ENCODE measurements at places on chromosomes 2 and 18.

GRCh38 chr2:23595601-23596251, 210.7 kb downstream of the KLHL29 start:
- no peak for DNase-seq

DNA sequence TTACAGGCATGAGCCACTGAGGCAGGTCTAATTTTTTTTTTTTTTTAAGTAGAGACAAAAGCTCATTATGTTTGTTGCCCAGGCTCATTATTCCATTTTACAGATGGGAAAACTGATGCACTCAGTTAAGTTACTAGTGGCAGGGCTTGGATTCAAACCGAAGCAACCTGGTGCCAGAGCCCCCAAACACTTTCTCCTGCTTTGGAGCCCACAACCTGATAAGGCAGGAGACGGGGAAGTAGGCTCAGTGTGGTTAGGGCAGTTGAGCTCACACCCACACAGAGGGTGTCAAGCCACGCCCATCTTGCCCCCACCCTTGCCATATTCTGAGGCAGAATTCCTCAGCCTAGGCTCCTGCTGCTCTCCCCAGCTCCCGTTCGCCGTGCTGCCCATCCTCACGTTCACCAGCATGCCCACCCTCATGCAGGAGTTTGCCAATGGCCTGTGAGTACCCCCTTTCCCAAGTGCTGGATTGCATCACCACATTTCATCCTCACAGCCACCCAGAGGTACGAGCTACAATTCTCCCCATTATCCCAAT, 5.8 kb upstream of the CTDSP1 start:
- peak; percentile 65 for DNase-seq

DNA sequence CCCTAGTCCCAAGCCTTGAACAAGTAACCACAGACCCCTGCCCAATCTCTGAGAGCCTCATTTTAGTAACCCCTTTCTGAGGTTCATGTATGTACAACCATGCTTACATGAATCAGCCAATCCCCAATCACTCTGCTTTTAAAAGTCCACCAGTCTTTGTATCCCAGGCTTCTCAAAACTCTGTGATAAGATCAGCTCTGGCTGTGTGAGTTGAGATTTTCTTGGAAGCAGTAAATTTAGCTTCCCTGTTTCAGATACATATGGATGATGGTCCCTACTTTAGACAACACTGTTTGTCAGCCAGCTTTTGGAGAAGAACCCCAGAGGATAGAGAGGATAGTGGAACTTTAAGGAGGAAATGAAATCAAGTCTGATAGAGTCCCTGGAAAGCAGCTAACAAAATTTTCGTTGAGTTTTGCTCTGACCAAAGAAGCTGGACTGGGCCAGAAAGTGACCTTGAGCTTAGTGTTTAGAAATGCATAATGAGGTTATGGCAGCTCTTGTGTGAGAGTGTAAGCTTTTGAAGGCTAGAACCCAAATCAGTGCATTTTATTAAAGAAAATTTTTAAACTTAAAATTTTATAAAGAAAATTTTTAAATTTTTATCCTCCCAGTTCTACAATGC, 3.7 kb downstream of the ADNP2 start:
- DNase-seq = no peak

GRCh38 chr2:11370377-11371091, 26.1 kb upstream of the ROCK2 start:
- no peak for DNase-seq

- DNase-seq = peak; percentile 69
Measured at GRCh38 chr2:201237486-201238123, 22.7 kb upstream of the CASP8 start.

DNA sequence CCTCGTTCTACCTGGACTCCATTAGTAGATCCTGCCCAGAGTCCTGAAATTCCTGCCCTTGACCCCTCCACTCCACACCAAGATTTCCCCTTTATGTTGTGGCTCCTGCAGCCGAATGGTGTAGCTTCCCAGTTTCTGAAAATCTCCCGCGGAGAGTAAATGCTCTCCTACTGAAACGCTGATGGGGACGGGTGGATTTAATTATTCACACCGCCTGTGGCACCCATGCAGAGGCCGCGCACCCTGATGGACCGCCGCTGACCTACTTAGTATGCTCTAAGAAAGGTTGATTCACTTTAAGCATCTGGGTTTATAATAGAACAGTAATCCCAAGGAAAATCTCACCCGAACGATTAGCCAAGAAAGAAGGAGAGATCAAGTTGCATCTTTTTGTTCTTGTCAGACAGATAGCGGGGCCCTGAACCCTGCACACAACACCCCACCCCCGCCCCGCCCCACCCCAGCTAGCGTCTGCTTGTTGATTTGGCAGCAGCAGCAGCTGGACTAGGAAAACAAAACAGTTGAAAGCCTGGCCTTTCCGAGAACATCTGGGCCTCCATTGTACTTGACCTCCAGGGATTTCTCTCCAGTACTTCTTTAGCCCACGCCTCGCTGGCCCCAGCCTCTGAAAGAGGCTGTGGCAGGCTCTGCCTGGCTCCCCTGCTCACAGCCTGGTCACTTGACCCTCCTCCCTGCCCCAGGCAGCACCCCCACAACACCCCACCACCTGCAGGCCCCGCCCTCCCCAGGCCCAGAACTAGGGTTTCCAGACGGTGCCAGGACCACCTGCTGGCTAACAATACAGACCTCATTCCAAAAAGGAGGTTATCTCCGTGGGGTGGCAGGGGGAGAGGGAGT, 53.6 kb downstream of the DPYSL5 start:
- no peak for DNase-seq

DNA sequence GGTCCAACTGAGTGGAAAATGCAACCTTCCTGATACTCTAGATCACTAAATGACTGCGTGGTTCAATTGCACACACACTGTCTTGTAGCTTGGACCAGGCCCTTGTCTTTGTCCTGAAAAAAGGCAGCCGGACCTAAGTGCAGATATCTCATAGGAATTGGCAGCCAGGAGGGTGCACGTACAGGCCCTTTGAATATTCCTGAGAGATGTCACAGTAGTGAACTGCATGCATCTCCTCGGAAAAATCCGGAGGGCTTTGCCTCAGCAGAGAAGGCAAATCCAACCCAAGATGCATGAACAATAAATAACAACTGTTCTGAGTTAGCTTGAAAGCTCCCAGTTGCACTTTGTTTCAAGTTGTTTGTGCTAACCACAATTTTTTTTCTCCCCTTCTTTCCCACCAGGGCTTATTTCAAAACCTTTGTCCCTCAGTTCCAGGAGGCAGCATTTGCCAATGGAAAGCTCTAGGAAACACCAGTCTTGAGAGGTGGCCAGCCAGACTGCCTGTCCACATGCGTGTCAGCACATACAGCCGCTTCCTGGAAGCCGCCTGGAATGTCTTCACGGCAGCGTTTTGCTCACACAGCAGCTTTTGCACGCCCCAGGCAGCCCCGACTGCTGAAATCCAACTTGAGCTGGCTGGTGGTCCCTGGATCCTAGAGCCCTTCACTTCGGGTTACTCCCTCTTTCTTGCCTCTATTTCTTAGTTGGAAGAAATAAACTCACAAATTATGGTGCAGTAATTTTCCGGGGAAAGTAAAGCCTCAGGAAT, 54.4 kb upstream of the FOSL2 start:
- no peak for DNase-seq

DNA sequence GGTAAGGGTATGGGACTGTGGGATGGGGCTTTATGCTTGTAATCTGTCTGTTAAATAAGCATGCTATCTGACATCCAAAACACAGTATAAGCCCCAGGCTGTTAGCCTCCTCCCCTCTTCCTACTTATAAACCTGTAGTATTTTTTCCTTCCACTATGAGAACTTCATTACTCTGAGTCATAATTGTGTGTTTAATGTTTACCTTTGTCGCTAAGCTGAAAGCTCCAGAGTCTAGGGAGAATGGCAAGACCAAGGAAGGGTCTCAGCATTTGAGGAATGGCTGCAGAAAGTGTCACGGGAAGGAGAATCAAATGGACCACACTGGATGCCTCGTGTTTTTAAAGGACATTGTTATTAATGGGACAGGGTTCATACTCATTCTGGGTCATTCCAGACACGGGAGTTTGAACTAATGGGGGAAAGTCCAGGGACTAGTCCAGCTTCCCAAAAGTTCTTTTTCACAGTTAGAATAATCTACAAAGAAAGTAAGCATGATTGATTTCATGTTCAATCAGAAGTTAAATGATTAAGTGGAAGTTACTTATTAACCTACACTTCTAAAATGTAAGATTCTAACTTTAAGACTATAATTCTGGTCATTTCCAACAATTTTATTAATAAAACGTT, 292.2 kb downstream of the AFF3 start:
- DNase-seq = no peak

GRCh38 chr2:106638043-106638442, 150.9 kb downstream of the CD8B2 start:
- peak; percentile 64 for DNase-seq

DNA sequence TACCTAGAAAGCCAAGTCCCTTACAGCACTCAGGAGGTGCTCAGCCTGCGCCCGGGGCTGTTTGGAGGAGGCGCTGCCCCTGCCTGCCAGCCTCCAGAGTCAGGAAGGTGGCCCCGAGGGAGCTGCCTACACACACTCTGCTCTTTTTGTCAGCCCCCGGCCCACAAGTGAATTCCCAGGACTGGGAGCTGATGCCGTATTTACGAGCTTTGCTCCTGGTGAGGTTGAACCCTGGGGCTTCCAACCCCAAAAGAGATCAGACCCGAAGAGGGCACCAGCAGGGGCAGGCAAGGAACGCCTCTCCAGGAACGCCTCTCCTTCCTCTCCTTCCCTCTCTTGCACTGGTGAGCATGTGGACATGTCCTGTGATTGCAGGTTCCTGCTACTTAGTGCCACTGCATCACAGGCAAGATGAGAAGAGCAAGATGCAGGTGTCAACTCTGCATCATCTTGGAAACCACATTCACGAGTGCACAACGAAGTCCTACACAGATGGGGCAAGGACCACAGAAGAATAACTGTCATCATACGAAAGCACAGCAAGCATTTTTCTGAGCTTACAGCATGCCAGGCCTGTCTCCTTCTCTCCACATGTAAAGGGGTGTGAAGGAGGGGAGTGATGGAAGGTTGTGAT, 126.7 kb downstream of the NDUFA10 start:
- DNase-seq = no peak

- DNase-seq = no peak
Measured at GRCh38 chr18:79814373-79814772, 16.6 kb downstream of the KCNG2 start.

DNA sequence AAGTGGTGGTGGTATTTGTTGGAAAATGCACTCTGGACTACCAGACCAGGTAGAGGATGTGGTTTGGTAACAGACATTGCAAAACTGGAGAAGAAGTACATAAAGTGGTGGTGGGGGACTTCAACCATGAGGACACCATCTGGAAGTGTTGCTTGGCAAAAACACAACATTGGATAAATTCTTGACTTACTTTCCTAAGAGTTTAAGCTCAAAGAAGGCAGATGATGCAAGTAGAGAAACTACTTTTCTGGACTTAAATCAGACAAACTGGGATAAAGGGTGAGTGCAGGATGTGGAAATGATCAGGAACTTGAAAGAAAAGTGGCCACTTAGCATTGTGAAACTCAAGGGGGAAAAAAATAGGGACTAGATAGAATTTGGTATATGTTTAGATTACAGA, 487.4 kb downstream of the ZEB2 start:
- no peak for DNase-seq

DNA sequence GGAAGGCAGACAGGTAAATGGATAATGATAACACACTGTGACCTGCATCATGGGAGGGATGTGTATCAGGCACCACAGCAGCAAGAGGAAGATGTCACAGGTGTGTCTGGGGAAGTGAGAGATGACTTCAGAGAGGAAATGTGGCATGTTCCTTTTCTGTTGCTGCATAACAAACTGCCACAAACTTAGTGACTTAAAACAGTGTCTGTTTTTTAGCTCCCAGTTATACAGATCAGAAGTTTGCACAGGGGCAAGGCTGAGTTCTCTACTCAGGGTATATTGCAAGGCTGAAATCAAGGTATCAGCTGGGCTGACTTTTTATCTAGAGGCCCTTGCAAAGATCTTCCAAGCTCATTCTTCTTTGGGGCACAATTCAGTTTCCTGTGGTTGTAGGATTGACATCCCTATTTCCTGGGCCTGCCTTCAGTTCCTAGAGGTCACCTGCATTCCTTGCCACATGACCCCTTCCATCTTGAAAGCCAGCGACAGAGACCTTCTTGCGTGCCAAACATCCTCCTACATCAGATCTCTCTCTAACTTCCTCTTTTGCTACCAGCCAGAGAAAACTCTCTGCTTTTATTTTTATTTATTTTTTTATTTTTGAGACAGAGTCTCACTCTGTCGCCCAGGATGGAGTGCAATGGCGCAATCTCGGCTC, 2.1 kb upstream of the MAP3K2 start:
- DNase-seq = peak; percentile 44

GRCh38 chr2:105573910-105574655, 170.6 kb upstream of the NCK2 start:
- no peak for DNase-seq

GRCh38 chr2:108301558-108301957, 12.9 kb downstream of the SULT1C2 start:
- no peak for DNase-seq

DNA sequence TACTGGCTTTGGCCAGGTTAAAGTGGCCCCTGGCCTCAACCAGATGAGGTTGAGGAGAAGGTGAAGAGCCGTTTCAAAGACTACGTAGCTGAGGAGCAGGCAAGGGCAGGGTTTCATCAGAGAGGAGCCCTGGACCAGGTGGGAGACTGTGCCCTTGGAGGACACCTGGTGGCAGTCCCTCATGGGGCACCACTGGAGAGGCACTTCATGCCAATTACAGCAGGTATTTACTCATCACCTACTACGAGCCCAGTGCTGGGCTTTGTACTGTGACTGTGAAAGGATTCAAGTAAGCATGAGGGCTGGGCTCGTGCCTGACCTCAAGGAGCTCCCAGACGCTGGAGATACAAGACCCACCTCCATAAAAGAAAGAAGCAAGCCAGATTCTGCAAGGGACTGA, 37.6 kb downstream of the SMAD7 start:
- DNase-seq = no peak

GRCh38 chr2:209772290-209772685, 656 bp downstream of the UNC80 start:
- no peak for DNase-seq

- no peak for DNase-seq
Measured at GRCh38 chr2:221254299-221254698, 317.8 kb downstream of the EPHA4 start.

DNA sequence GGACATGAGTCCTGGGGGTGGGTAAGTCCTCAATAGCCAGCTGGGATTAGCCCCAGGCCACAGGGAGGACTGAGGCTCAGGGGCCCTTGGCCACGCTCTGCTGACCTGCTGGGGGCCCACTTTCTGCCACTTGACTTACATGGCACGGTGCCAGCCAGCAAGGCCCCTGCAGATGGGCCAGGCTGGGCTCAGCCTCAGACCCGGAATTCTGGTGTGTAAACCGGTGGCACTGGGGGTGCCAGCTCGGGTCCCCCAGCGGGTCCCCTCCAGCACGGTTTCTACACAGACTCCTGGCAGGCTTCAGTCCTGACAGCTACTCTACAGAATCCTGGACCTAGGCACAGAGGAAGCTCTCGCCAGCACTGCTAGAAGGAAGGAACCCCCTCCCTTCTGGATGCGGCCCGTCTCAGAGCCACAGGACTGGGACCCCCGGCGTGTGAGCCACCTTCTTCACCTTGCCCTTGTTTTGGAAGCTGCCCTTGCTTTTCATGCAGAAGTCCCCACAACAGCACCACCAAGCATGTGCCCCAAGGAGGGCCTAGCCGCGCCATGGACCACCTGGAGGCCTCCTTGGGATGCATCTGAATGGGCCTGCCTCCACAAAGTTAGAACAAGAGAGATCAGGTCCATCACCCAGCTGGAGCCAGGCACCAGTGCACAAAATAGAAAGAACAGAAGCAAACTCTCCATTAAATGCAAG, 8.0 kb downstream of the HDAC4 start:
- no peak for DNase-seq

- no peak for DNase-seq
Measured at GRCh38 chr18:70334264-70334663, 45.4 kb downstream of the SOCS6 start.
